ENCODE measurements at places on chromosomes 12 and 14.

GRCh38 chr14:65170768-65171507 is 68.6 kb upstream of the MAX start:
- peak; percentile 76 for DNase-seq

DNA sequence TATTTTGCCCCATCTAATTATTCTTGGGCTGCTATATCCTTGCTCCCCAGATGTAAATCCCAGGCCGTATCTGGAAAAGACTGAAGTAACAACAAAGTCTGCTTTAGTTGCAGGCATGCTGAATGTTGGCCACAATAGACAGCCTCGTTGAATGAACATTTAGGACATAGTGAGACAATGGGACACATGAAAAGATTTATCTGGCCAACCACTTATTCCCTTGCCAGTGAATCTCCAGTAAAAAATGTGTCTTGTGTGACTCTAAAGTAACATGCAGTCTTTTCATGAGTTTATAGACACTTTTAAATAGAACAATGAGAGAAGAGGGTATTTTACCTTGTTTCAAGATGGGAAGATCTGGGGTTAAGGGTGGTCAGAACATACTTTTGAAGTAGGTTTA is 60.2 kb upstream of the STXBP6 start:
- DNase-seq: no peak

- DNase-seq: peak; percentile 32
Measured at GRCh38 chr14:56333359-56334292, 215.4 kb downstream of the PELI2 start.

DNA sequence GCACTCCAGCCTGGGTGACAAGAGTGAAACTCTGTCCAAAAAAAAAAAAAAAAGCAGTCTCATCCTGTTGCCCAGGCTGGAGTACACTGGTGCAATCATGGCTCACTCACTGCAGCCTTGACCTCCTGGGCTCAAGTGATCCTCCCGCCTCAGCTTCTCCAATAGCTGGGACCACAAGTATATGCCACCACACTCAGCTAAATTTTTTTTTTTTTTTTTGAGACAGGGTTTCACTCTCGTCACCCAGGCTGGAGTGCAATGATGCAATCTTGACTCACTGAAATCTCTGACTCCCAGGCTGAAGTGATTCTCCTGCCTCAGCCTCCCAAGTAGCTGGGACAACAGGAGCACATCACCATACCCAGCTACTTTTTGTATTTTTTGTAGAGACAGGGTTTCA is 5.2 kb upstream of the CNPY2 start:
- DNase-seq: no peak

GRCh38 chr14:54338696-54339317 is 58.0 kb upstream of the CDKN3 start:
- DNase-seq: peak; percentile 19

- DNase-seq: no peak
Measured at GRCh38 chr12:509500-509899, 49.8 kb downstream of the B4GALNT3 start.

GRCh38 chr14:67469954-67470353 is 18.6 kb downstream of the TMEM229B start:
- DNase-seq: no peak

GRCh38 chr12:84862186-84862585 is 50.4 kb downstream of the SLC6A15 start:
- DNase-seq: no peak

DNA sequence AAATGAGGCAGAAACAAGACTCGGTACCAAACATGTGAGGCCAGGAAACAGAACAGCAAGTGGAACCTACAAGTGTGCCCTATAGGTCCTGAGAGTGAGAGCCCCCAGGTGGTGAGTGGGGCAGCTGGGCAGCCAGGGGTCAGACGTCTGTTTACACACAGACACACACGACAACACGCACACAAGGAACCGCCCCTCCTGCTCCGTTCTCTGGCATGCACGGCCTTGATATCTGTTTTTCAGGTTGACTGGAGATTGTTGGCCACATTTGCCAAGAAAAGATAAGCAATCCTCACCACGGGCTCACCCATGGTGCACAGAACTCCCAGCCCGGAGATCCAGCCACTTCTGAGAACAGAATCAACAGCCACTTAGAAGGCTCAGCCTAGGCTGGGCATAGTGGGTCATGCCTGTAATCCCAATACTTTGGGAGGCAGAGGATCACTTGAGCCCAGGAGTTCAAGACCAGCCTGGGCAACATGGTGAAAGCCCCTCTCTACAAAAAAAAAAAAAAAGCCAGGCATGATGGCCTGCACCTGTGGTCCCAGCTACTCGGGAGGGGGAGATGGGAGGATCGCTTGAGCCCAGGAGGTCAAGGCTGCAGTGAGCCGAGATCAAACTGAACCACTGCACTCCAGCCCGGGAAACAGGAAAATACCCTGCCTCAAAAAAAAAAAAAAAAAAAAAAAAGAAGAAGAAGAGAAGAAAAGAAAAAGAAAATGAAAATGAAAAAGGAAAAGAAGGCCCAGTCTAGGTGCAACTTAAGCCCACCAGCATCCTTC is 19.4 kb upstream of the EIF5 start:
- DNase-seq: no peak

DNA sequence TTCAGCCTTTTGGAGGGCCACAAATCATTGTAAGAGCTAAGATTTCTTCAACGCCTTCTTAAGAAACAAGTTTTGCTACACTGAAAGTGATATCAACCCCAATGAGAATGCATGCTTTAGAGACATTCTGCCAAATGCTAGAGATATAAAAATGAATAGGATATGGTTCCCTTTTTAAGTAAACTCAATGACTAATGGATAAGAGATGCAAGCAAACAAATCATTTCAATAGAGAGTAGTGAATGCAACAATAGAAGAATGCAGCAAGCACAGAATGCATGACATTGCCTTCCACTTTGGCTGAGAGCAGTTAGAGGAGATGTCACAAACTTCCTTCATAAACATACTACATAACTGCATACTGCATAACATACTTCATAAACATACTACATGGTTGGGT is 116.4 kb downstream of the PDZRN4 start:
- no peak for DNase-seq

GRCh38 chr14:69985463-69985862 is 106.2 kb downstream of the SMOC1 start:
- no peak for DNase-seq

DNA sequence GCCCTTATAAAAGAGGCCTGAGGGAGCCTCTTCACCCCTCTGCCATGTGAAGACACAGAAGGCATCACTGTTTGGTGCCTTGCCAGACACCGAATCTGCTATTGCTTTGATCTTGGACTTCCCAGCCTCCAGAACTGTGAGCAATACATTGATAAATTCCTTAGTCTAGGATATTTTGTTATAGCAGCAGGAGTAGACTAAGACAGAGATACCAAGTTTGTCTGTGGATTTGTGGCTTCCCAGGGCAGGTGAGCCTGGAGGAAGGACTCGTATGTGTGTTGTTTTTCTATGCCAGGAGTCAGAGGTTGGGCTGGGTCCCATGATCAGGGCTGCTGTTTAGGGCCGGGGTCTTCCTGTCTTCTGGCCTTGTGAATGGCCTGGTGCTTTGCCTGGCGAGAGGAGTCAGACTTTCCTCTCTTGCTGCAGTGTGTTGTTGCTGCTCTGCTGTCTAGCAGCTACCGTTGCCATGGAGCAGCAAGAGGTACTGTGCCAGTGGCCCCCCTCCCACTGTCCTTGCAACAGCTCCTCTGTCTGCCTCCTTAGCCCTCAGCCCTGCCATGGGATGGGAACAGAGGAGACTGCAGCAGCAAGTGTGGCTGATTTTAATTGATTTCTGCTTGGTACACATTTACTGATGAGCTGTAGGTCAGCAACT is 111.2 kb downstream of the CHST11 start:
- DNase-seq: no peak

GRCh38 chr12:96241431-96241830 is 47.3 kb downstream of the ELK3 start:
- DNase-seq: no peak

- DNase-seq: no peak
Measured at GRCh38 chr12:104360157-104360556, 56.6 kb downstream of the EID3 start.

DNA sequence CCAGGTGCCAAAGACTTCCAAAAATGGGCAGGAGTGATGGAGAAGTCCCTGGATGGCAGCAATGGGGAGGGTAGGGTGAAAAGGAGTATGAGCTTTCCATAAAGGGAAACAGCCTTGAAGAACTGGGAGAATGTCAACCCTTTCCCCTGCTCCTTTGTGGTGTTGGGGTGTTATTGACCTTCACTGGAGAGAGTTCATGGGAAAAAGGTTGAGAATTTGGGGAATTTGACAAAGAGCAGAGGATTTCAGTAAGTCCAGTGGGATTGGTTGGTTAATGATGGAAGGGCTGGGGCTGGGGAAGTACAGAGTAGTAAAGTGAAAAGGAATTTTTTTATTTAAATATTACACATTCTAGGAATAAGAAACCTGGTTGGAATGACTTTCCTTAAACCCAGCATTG is 116.6 kb downstream of the ERC1 start:
- DNase-seq: no peak

DNA sequence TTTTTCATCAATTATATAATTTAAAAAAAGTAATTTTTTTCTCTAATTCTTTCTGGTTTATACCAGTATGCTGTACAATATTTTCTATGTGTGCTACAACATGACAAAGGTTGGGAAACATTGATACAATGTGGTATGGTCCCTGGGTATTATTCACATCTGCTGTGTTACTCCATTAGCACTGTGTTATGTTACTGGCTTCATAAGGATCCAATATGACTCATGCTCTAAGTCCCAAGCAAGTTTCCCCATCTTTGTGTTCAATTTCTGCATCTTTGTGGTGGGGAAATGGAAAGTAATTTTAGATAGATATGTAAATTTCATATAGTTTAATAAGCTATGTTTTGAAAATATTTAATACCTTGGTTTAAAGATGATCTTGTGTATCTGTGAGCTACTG is 35.8 kb downstream of the FBXO33 start:
- no peak for DNase-seq

DNA sequence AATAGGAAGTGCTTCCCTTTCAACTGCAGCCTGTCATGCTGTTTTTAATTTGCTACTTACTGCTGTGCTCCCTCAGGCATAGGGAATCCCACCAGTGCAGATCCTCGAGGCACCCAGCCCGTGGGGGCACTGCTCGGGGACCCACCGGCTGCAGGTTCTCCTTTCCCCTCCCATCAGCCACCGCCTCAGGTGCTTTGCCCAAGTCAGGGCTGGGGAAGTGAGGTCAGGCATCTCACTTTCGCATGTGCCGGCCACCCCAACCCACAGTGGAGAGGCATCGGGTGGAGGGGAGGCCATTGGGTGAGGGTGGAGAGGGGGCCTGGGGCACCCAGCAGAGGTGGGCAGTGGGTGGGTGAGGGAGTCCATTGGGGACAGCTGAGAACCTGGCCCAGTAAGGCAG is 41.9 kb upstream of the MAX start:
- DNase-seq: no peak

DNA sequence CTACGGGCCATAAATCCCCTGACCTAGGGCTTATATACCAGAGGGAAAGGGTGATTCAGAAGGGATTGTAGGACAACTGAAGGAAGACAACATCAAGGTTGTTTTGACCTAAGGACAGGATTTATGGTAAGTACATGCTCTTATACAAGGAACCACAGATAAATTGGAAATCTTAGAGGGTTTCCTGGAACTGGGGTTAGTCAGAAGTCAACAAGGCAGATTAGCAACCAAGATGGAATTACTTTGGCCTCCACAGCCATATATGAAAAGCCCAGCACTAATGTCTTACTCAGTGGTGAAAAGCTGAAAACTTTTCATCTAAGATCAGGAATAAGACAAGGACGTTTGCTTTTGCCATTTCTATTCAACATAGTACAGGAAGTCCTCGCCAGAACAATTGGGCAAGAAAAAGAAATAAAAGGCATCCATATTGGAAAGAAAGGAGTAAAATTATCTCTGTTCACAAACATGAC is 5.4 kb downstream of the TMBIM4 start:
- DNase-seq: no peak

GRCh38 chr12:43332977-43333640 is 218.9 kb downstream of the ADAMTS20 start:
- no peak for DNase-seq

DNA sequence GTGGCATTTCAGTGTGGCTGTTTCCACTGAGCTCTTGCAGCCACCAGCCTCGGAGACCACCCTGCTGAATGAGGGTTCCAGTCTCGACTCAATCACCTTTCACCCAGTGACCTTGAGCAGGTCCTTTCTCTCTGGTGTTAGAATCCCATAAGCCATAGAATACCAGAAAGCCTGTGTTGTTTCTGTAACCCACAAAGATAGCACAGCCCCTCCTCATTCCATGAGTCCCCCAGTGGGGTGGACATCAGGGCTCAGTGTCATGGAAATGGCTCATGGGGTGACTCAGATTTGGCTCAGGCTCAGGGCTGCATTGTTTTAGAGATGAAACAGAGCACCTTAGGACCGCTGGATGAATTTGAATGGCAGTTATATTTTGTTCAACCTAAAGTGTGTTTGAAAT is 171.5 kb downstream of the PTPN11 start:
- DNase-seq: no peak

- DNase-seq: no peak
Measured at GRCh38 chr12:38711054-38711453, 194.3 kb downstream of the CPNE8 start.

DNA sequence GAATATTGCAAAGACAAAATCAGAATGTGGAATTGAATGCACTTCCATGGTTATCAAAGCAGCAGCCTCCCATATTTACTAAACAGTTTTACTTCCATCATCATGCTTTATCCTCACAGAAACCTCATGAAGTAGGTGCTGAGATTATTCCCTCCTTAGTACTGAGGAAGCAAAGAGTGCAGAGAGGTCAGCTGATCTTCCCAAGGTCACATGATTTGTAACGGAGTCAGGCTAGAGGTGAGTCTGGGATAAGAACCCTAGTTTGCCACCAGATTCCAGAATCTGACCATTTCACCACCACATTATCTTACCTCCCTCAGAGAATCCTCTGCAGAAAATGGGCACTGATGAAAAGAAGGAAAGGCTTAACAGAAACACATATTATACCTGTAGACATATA is 102.0 kb downstream of the LGR5 start:
- no peak for DNase-seq

DNA sequence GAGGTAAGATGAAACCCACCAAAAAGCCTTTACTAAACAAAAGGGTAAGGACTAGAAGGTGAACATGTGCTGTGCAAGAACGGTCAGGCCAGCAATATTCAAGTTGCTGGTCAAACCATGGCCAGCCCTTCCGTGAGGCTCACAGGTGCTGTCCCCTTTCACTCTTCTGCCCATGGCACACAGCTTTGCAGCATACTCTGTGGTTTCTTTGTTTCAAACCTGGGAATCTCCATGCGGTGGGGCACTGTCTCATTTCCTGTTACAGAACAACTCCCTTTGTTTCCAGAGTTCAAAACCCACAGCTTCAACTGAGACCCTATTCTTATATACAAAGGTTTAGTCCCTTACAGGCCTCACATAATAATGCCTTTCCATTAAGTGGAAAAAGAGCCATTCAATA is 1.7 kb upstream of the OVCH1 start:
- DNase-seq: no peak

DNA sequence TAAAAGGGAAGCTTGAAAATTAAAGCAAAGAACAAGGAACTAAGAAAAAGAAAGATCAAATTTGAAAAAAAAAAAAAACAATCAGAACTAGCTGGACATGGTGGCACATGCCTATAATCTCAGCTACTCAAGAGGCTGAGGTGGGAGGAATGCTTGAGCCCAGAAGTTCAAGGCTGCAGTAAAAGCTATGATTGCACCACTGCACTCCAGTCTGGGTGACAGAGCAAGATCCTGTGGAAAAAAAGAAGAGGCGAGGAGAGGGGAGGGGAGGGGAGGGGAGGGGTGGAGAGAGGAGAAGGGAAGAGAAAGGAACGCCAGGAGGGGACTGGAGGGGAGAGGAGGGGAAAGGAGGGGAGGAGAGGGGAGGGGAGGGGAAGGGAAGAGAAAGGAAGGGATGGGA is 43.0 kb downstream of the EEA1 start:
- DNase-seq: no peak

- no peak for DNase-seq
Measured at GRCh38 chr12:104964167-104964855, 6.2 kb upstream of the SLC41A2 start.

All from pons (tissue), 1 donor.